ENCODE measurements at places on chromosomes 12 and 14.

DNA sequence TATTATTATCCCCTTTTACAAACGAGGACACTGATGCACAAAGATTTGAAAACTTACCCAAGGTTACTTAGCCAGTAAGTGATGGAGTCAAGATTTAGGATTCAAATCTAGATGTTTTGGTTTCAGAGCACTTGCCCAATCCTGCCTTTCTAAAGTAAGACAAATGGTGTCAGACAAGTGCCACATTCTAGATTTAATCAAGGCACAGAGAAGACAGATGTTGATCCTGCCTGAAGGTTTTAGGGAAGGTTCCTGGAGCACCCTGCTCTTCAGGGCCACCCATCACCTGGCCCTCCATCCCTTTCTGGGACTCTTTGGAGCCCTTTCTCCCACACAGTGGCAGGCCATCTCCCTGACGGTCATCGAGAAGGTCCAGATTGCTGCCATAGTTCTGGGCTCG lies 2.9 kb downstream of the MARCHF9 start:
- no peak for DNase-seq

- no peak for DNase-seq
These were observed 854.7 kb downstream of the AACS start for GRCh38 chr12:125919856-125920470.

GRCh38 chr12:29200586-29200985 lies 51.5 kb downstream of the FAR2 start:
- no peak for DNase-seq

- DNase-seq: no peak
These were observed 2.6 kb downstream of the KRT84 start for GRCh38 chr12:52382854-52383253.

GRCh38 chr12:7439579-7440505 lies 4.1 kb downstream of the CD163L1 start:
- DNase-seq: peak; percentile 28

Data from stimulated activated CD4-positive, alpha-beta T cell treated with anti-CD3 and anti-CD28 coated beads, Interleukin-15, amount 100 ng/mL, for 1 hour (primary cell).